ENCODE measurements at places on chromosomes 13 and 19. TPM values are rescaled to one million over a fixed set of nuclear protein-coding genes. Genes with fewer than 3 reads are reported as not detected.

GRCh38 chr13:46595136-46595884 lies 42.3 kb downstream of the LRCH1 start:
- DNase-seq: no peak

Gene CD320
- total RNA-seq: 23.8 TPM

DNA sequence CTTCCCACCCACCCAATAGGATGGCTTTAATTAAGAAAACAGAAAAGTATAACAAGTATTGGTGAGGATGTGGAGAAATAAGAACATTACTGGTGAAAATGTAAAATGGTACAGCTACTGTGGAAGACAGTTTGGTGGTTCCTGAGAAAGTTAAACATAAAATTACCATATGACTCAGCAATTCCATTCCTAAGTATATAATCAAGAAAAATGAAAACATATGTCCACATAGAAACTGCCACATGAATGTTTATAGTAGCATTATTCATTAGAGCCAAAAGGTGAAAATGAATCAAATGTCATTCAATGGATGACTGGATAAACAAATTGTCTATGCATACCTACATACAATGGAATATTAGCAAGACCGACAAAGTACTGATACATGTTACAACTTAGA lies 16.9 kb downstream of the DZIP1 start:
- no peak for DNase-seq

GRCh38 chr19:12757544-12758274 lies 6.1 kb downstream of the BEST2 start:
- DNase-seq: peak; percentile 74

DNA sequence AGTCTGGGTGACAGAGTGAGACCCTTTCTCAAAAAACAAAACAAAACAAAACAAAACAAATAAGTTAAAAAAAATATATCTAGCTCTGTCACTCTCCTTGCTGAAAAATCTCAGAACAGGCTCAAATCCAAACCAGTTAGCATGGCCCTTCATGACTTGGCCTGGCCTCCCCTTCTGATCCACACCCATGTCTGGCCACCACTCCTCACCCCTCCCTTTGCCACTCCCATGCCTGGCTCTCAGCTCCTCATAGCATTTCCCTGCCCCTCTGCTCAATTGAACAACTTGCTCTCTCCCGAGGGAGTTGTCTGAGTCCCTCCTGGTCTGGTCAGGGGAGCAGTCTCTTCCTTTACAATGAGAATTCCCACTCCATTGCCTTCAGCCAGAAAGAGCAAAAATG lies 4.0 kb upstream of the GSX1 start:
- DNase-seq: no peak

DNA sequence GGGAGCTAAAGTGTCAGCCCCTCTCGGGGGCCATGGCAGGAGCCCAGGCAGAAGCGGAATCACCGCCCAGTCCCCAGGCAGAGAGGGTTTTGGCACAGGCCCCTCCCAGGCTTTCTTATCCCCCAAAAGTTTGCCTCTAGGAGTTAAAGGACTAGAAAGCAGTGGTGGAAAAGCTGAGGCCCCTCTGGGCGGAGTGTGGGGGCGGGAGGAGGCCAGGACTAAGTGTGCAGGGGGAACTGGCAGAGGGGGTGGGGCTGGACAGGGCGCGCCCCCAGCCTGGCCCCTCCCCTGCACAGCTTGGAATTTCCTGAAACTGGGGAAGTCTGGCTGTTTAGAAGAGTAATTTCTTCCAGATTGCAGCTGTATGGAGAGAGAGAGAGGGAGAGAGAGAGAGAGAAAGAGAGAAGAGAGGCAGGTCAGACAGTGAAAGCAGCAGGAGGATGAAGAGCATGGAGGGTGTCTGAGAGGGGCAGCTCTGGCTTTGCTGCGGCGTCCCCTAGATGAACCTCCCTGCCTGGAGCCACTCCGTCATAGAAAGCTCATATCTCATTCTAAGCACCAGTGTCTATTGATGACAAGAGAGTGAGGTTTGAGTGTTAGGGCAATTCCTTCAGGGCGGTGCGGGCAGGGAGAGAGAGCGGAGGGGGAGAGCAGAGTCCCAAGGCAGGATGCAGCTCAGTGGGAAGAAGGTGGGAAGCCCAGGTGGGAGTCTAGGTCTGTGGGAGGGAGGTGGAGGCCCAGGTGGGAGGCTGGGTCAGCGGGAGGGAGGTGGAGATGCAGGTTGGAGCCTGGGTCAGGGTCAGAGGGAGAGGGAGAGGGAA lies at the start of gene CDC42EP5:
Gene CDC42EP5, minus strand, starts transcription at position 226 of the 821 bp plus-strand sequence. CDS start 7,749 bp downstream, outside the sequence.
- DNase-seq: peak; percentile 89

DNA sequence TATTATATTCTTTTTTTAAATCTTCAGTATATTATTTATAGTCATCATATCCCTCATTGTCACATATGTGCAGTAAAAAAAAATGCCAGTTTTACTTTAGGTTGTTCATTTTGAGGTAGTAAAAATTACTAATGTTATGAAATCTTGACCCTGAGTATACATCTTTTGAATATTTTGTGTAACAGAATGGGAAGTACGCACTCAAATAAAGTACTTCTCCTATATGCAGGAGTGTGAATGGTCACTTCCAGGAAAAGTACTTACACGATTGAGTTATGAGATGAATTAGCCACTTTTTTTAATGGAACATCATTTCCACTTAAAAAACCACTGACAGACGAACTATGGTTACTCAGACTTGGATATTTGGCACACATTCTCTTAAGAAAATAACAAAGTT lies 58.5 kb downstream of the C13orf42 start:
- DNase-seq: no peak

DNA sequence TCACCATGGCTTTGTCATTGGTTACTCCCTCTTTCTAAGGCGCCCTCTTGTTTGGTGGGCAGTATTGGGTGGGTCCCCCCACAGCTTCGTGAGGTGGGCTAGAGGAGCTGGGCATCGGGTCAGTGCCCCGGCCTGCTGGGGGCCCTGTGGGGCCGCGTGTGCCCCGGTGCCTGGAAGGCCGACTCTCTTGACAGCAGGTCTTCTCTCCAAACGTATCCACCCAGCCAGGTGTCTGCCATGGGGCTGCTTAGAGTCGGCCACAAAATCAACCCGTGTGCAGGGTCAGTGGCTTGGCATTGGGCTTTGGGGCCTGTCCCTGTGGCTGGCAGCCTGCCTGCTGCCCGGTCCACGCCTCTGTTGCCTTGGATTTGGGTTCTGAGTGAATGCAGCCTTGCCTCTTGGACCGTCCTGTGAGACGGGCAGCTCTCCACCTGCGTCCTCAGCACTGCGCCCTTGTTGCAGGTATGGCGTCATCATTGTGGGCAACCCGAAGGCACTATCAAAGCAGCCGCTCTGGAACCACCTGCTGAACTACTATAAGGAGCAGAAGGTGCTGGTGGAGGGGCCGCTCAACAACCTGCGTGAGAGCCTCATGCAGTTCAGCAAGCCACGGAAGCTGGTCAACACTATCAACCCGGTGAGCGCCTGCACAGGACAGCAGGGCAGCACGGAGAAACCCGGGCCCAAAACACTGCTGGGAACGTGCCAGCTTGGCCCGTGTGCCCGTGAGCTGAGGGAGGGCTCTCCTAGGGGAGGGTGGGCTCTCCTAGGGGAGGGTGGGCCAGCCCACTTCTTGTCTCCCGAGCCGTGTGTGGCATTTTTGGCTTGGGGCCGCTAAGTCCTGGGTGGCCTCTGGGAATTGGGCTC lies 31.4 kb downstream of the UPF1 start:
- DNase-seq: peak; percentile 45

GRCh38 chr13:21371011-21371410 lies 88.1 kb downstream of the ZDHHC20 start:
- no peak for DNase-seq

GRCh38 chr19:1424192-1424955 lies 13.8 kb upstream of the RPS15 start:
- DNase-seq: no peak

Gene APOC4
- not detected for total RNA-seq

Gene PLK5
- 0.80 TPM for total RNA-seq

GRCh38 chr13:33276570-33276969 lies 9.0 kb downstream of the STARD13 start:
- no peak for DNase-seq

GRCh38 chr13:30039511-30039911 lies 189.1 kb upstream of the UBL3 start:
- no peak for DNase-seq

Gene PCSK4
- 2.5 TPM for total RNA-seq

- no peak for DNase-seq
Measured at GRCh38 chr19:15871570-15871969, 26.3 kb downstream of the CYP4F2 start.

DNA sequence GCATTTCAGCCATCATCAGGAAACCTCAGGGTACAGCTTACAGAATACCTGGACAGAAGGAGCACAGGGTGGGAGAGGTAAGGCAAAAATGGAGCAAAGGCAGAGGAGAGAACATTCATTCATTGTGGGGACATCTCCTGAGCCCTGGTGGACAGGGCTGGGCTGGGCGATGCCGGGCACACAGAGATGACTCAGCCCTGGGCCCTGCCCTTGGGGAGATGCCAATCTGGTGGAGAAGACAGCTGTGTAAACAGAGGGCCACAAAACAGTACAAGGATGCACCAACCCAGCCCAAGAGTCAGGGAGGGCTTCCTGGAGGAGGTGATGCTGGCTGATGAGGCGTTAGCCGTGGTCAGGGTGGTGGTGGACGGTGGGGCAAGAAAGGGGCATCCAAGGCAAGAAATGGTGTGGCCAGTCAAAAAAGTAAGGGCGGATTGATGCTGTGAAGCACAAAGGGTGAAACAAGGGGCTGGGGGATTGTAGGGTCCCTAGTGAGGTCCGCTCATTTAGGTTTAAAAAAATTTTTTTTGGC lies 3.6 kb upstream of the HAS1 start:
- no peak for DNase-seq

DNA sequence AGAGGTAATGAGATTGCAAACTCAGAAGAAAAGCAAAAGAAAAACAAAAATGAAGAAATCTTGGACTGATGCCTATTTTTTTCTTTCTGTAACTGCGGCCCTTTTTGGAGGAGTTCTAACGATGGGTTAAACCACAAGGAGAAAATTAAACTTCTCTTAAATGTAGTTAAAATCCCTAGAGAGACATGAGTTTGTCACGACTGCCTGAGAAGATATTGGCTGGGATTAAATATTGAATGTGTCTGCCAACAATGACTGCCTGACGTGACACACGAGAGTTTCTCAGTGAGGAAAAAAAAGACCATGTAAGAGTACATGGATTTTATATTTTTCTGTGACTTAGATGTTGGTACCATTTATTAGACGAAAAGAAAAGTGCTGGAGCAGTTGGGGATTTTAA lies 1013.4 kb downstream of the PCDH9 start:
- no peak for DNase-seq

GRCh38 chr19:57719424-57719823 lies 8.0 kb downstream of the ZNF671 start:
- DNase-seq: no peak

Gene CYP2A6
- not detected for total RNA-seq

DNA sequence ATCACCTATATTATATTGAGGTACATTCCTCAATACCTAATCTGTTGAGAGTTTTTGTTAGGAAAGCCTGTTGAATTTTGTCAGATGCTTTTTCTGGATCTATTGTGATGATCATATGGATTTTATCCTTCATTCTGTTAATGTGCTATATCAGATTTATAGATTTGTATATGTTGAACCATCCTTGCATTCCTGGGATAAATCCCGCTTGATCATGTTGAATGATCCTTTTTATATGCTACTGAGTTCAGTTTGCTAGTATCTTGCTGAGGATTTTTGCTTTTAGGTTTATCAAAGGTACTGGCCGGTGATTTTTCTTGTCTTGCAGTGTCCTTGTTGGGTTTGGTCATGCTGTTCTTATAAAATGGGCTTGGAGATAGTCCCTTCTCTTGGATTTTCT lies 12.0 kb upstream of the ZNF331 start:
- DNase-seq: no peak

Gene MAP1S
- total RNA-seq: 55.8 TPM

- DNase-seq: no peak
Measured at GRCh38 chr13:31896427-31896826, 135.1 kb upstream of the FRY start.

DNA sequence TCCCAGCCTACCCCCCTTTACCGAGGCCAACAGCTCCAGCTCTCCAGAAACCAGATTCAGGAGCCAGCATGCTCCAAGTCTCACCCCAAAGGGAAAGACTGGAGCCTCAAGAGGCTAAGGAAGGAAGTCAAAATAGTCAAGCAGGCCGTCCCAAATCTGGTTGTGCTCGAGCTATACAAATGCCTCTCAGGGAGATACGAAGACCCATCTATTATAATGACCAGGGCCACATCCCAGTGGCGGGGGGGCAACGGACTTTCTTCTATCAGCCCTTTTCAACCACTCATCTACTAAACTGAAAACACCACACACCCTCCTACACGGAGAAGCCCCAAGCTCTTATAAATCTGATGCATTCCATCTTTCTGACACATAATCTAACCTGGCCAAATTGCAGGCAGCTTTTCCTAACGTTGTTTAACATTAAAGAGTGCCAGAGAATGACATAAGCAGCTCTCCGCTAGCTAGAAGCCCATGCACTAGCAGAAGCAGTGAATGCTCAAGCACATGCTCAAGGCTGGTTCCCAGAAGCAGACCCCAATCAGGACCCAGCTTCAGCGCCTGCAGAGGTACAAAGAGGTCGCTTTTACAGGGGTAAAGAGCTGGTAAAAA lies 104.6 kb upstream of the ZNF98 start:
- no peak for DNase-seq

DNA sequence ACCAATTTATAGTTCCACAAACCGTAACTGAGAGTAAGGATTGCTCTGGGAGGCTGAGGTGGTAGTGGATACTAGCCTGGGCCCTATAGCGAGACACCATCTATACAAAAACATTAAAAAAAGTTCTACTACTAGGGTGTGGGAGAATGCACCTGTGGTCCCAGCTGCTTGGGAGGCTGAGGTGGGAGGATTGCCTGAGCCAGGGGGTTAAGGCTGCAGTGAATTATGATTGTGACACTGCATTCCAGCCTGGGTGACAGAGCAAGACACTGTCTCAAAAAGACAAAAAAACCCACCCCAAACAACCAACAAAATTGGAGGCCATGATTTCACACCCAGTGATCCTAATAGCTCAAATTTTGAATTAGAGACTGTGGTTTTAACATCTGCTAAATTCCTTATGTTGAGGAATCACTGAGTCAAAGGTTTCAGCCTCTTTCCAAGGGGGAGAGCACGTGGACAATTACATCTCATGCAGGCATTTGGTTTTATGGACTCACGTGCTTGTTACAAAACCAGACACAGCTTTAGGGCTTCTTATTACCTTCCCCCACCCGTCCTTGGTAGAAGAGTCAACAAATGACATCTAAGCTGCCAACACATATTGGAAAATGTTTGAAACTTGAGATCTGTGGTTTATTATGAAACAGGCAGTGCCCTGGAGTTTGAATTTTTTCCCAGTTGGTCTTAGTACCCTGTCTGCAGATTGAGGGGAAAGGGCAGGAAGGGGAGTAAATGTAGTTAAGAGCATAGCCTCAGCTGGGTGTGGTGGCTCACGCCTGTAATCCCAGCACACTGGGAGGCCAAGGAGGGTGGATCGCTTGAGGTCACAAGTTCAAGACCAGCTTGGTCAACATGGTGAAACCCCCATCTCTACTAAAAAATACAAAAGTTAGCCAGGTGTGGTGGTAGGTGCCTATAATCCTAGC lies 18.5 kb downstream of the CYP2A6 start:
- DNase-seq: no peak

Gene ADM5
- 3.7 TPM for total RNA-seq
